ENCODE measurements at places on chromosomes 7 and 10.

- no peak for DNase-seq
These were observed 152.9 kb upstream of the CSTF2T start for GRCh38 chr10:51852297-51852696.

GRCh38 chr10:3497581-3497980 lies 287.4 kb downstream of the KLF6 start:
- DNase-seq, result no peak

- DNase-seq, result peak; percentile 56
These were observed 730 bp downstream of the LARP4B start for GRCh38 chr10:930625-931325.

DNA sequence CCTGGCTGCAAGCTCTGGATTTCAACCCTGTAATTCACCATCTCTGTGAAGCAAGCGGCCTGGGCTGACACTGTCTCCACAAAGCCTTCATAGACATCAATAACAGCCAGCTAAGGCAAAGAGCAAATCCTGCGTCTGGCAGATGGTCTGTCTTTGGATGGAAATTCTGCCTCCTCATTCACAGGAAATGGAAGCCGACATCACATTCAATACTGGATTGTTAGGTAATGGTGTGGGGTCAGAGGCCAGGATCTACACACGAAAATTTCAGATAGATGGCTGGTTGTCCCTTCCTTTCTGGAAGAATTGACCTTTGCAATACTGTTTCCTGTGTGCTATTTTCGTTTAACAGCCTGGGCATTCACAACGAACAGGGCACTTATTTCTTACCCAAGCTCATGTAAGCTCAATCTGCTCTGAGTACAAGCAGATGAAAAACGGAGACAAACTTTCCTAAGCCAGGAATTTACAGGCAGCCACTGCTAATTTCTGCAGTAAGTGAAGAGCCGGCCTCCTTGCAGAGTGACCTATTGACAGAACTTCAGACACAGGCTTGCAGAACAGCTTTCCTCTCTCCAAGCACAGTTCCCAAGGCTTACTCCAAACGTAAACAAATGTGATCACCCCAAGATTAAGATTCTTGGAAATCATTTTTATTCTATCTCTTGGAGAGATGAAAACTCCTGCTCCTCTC lies 3.1 kb upstream of the ADAM12 start:
- no peak for DNase-seq

DNA sequence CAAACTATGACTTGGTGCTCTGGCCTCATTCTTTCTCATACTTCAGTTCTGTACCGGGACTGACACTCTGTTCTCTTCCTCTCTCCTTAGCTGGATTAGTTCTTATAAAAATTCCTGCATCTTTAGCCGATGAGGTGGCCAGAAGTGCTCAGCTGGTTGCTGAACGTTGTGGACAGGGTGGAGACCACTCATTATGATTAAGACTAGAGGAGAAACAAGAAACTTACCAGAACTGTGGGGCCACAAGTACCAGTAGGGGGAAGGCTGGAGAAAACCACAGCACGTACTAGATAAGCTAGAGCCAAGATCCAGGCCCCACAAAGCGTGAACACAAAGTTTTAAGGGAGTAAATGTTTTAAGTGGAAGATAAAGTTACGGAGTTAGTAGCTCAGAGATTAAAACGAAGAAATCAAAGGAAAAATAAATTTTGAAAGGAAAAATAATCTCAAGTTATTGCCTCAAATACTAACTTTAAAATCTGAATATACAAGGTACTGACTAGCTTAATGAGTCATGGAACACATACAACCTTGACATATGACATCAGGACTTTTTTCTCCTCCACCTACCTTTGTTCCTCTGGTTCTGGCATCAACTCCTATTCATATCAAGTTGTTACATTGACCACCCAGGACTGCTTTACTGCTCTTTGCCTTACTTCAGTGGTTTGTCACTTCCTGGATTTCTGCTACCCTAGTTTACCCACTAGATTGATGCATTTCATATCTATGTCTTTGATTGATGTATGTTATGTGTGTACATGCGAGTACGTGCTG lies 469.0 kb downstream of the TFEC start:
- peak; percentile 8 for DNase-seq

- no peak for DNase-seq
These were observed 120.9 kb downstream of the PKD1L1 start for GRCh38 chr7:47827351-47827756.

- no peak for DNase-seq
These were observed 46.1 kb downstream of the CAMK2B start for GRCh38 chr7:44279286-44279685.

- DNase-seq, result no peak
These were observed 11.4 kb upstream of the REPIN1 start for GRCh38 chr7:150357270-150357669.

DNA sequence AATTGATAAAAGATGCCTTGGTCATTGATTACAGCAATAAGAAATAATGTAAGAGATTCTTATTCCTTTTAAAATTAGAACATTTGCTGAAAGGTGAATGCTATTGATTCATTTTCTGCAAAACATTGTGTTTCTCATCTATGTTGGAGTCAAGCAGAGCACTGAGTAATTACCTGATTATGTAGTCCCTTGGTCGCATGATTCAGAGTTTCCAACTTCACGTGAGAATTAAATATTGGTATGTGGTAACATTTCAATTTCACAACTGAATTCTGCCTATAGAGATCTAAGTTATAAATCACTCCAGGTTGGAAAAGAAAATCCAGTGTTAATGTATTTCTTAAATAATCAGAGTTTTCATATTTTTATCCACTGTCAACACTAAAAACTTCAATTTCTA lies 701.4 kb downstream of the PHTF2 start:
- no peak for DNase-seq

DNA sequence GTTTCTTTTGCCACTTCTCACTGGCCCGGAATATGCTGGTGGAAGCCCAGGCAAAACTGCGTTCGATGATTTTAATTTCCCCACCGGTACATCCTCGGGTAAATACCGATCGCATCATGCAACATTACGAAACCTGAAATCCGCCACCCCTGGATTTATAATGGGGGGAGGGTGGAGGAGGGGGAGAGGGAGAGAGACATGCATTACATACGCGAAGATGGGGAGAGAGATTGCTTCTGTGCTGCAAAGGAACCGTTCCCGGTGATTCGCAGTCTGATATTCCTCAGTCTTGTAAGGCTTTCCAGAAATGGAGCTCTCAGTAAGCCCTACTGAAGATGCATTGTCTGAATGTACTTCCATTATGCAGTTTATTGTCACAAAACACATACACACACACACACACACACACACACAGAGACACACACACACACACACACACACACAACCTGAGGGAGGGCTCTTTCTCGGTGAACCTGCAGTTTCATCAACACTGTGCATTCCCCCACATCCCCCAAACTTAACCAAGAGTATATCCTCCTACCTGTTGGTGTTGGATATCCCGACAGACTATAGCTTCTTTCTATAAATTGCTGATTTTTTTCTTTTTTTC lies 741 bp downstream of the GPR85 start:
- DNase-seq, result no peak

- no peak for DNase-seq
These were observed 306.7 kb downstream of the CRPPA start for GRCh38 chr7:16114633-16115032.

GRCh38 chr7:22972207-22972606 lies 41.7 kb downstream of the HYCC1 start:
- DNase-seq, result no peak

GRCh38 chr10:34018129-34018528 lies 683.7 kb upstream of the NRP1 start:
- peak; percentile 5 for DNase-seq

- peak; percentile 91 for DNase-seq
These were observed 42.6 kb downstream of the ZNF503 start for GRCh38 chr10:75358835-75359421.

GRCh38 chr7:113652501-113652900 lies 266.3 kb downstream of the PPP1R3A start:
- no peak for DNase-seq

- no peak for DNase-seq
These were observed 88.8 kb downstream of the CHST15 start for GRCh38 chr10:124004663-124005004.
